Thoracic aorta (tissue), 2 donors: ENCODE measurements at places on chromosomes 16 and 17.
A peak's percentile ranks its signal among the peaks of the same experiment; 100 is the strongest.

DNA sequence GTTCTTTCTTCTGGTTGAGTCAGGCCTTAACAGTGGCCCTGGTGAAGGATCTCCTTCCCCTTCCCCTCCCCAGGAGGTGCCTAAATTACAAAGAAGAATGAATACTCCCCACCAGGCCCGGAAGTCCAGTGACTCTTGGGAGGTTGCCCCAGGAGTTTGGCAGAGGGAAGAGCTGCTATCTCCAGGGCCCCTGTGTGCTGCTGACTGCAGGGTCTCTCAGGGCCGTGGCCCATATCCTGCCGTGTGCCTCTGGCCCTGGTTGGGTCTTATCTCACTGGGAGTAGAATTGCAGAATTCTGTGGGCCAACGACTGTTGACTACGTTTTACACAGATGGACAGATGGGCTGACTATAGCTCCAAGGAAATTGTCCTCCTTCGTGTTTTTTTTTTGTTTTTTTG is 28.0 kb downstream of the AKAP1 start:
- DNase-seq = no peak

DNA sequence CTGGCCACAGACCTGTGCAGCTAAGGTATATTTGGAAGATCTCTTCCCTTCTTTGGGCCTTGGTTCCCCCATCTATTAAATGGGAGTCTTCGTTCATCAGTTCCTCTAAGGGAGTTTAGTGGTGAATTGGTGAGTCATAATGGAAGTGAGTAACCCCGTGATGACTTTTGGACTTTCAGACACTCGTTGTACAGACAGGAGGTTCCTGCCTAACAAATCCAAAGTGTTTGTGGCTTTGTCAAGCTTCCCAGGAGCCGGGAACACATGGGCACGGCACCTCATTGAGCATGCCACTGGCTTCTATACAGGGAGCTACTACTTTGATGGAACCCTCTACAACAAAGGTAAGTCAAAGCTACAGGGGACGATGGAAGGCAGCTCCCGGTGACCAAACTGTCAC is 40.4 kb downstream of the WSCD1 start:
- DNase-seq = no peak

- DNase-seq = no peak
Measured at GRCh38 chr16:23079675-23080301, 69.5 kb downstream of the USP31 start.

DNA sequence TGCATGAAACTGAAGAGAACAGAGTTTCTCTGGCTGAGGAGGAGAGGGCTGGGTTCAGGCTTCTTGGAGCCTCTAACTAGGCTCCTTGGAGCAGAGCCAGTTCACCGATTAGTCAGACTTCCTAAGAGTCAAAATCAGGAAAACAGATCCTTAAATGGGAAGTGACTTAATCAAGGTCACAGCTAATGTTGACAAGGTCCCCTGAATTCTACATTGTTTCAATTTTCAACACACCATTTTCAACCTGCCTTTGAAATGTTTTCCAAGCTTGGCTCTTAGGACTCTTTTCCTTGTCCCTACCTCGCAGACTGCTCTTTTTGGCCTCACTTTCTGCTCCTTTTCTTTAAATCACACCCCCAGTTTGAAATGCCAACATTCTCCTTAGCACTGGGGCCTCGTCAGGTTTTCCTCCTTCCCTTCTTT is 16.3 kb downstream of the MYL4 start:
- DNase-seq = peak; percentile 87

- no peak for DNase-seq
Measured at GRCh38 chr17:48608494-48608834, 2.4 kb downstream of the HOXB7 start.

- no peak for DNase-seq
Measured at GRCh38 chr17:39973496-39973895, 7.1 kb upstream of the PSMD3 start.
